Nephron progenitor cell (in vitro differentiated cells): ENCODE measurements at places on chromosomes 16 and 17.

GRCh38 chr16:22213236-22213635 lies 7.2 kb downstream of the EEF2K start:
- no peak for DNase-seq

- DNase-seq, result no peak
These were observed 37.8 kb downstream of the SEC14L1 start for GRCh38 chr17:77178563-77178962.

- no peak for DNase-seq
These were observed 40.5 kb downstream of the DNAH9 start for GRCh38 chr17:11638700-11639265.

GRCh38 chr16:89536371-89536770 lies 24.1 kb upstream of the RPL13 start:
- DNase-seq, result no peak

- DNase-seq, result no peak
These were observed 14.2 kb downstream of the C16orf82 start for GRCh38 chr16:27080895-27081294.

DNA sequence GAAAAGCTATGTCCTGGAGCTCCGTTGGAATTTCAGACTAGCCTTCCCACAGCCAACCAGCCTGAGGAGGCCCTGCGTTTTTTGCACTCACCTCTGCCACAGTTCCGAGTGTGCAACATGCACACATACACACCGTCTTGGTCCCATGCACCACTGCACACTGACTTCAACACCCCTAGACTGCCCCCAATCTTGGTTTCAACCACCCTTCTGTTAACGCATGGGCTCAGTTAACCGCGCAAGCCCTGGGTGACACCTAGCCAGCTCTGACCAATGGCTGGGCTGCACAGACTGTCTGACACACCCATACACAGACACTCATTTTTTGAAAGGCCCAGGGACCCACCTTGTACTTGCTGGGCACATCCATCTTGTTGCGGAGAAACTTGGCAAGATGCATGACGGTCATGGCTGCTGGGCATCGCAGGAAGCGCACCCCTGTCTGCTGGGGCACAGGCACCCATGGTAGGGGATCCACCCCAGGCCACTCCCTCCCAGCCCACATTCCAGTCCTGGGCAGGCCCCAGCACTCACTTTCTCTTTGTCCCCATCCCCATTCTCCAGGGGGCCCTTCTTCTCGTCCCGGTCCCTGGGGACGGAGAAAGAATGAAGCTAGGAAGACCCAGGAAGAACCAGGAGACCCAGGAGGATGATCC lies 8.0 kb downstream of the CISD3 start:
- DNase-seq, result no peak

- no peak for DNase-seq
These were observed 114.7 kb downstream of the IRX3 start for GRCh38 chr16:54171626-54172537.

DNA sequence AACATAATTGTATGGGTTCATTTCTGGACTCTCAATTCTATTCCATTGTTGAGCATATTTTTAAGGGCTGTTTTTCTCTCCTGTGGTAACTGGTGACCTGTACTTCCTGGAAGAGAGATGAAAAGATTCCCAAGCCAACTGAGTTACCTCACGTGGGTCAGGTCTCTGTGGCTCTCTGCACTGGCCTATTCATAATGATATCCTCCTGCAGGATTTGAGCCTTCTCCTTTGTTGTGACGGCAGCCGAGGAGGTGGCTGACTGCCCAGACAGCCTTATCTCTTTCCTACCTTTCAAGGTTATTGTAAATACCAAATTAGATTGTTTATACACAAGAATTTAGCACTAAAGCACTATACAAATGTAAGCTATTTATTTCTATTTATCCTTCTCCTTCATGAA lies 2.7 kb upstream of the ACE start:
- DNase-seq, result no peak

- peak; percentile 100 for DNase-seq
These were observed 3.9 kb downstream of the SEPTIN1 start for GRCh38 chr16:30378236-30379157.

DNA sequence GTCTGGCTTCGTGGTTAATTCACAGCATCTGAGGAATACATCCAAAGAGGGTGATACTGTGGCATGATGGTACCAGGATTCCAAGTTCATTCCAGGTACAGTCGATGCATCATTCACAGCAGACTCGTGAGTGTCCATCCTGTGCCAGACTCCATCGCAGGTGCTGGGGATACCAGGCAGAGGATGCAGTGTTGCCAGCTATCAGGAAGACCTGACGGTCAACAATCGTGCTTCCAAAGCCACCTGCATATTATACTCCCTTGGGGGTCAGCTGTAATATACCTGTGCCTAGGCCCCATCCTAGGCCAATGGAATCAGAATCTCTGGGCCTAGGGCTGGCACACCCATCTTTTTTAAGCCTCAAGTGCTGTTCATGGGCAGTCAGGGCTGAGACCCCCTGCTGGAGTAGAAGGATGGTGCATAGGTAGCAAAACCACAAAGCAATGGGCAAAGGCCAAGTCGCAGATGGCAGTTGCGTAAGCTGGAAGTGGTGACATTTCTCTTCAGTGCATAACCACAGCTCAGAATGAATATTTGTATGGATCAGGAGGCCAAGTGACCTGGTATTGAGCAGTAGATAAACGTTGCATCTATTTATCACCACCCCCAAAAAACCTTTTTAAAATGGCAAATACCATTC lies 42.9 kb upstream of the C16orf78 start:
- no peak for DNase-seq

GRCh38 chr16:27522173-27522707 lies 27.5 kb downstream of the GTF3C1 start:
- DNase-seq, result no peak

DNA sequence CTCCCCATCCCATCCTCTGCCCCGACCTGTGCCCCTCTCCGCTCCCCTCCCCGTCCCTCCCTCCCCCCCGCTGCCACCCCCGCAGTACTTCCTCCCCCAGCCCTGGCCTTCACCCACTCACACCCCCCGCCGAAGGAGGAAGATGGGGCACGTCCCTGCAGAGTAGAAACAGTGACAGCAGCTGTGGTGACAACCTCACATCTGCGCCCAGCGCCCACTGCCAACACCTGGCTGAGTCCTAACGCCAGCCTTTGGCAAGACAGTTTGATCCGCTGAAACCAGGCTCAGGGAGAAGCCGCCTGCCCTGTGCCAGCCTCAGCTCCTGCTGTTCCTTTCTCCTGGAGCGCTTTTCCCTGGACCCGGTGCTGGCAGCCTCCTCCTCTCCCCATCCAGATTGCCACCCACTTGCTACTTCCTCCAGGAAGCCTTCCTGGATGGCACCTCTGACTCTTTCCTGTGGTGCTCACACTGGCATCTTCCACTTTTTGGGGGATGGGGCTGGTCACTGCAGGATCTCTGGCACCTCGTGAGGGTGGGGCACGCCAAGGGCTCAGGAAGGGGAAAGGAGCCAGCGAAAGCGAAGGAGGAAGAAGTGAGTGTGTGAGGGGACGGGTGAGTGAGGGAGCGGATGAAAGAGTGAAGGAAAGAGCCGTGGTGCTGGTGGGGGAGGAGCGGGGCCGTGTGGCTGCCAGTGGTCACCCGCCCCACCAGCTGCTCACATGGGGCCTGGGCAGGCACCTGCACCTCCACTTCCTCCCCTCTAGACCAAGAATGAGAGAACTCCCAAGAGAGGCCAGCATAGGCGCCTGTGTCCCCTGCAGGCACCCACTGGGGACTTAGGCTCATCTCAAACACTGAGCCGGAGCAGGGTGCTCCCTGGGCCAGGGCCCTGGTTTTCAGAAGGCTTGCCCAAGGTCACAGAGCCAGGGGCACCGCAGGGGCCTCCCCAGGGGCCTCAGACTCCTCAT lies 27.0 kb downstream of the ZFPM1 start:
- DNase-seq, result no peak

DNA sequence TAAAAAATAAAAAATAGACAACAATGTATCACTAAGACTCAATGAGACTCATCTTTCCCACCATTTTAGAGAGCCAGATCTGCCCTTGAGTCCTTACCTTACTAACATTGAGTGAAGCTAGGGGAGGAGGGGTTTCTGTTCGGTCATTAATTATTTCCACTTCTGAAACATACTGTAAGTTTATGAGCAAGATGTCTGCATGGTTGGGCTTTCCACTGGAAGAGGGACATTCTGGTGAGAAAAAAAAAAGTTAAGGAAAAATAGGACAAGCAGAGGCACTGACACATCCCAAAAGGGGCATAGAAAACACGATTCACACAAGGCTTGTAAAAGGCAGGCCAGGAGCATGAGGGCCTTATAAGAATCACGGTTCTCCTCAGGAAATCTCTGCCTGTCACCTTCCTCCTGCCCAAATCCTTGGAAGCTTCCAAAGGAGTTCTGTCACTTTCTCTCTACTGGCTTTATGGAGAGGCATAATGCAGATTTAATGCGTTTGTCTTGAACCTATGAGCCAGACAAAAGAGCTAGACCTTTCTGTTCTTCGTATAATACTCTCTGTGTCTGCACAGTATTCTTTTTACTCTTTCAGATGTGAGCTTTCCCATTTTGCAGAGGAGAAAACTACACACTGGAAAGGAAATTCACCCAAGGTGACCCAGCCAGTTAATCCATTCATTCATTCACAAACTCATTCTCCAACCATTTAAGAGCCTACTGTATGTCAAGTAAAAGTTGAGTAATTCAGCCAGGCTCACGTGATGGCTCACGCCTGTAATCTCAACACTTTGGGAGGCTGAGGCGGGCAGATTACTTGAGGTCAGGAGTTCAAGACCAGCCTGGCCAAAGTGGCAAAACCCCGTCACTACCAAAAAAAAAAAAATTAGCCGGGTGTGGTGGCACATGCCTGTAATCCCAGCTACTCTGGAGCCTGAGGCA lies 2.5 kb downstream of the LSM12 start:
- DNase-seq, result no peak

- no peak for DNase-seq
These were observed 3.0 kb downstream of the C16orf54 start for GRCh38 chr16:29742683-29743275.

DNA sequence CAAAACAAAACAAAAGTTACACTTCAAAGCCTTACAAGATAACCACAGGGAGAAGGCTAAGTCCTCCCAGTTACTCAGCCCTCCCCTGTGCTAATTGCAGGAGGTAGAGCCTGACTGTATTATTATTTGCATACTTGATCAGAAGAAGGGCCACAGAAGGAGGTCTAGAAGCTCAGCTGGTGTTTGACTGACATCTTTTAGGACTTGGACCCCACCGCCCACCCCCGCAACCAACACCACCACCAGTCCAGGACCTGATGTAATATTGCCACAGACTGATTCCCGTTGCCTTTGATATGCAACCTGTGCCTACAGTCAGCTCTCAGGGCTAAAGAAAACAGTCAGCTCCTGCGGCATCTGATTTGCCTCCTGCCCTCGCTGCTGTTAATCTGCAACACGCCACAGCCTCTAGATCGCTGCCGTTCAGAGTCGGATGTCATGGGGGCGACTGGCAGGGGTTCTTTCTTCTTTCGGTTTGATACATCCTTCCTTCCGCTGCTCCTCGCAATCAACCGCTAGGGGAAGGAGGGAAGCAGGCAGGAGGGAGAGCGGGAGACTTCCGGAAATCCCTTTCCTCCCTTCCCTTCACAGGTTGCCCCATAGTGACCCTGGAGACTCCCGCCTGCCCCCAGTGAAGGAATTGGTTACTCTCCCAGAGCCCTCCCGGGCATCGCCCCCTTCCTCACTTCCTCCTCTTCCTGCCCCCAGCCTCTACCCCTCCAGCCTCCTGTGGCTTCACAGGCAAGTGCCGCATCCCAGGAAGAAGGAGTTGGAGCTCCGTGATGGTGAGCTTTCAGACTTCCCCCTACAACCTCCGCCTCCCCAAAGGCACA lies 90.5 kb upstream of the SOX9 start:
- DNase-seq, result peak; percentile 56

- peak; percentile 69 for DNase-seq
These were observed 2.6 kb downstream of the BAIAP3 start for GRCh38 chr16:1335996-1336395.

DNA sequence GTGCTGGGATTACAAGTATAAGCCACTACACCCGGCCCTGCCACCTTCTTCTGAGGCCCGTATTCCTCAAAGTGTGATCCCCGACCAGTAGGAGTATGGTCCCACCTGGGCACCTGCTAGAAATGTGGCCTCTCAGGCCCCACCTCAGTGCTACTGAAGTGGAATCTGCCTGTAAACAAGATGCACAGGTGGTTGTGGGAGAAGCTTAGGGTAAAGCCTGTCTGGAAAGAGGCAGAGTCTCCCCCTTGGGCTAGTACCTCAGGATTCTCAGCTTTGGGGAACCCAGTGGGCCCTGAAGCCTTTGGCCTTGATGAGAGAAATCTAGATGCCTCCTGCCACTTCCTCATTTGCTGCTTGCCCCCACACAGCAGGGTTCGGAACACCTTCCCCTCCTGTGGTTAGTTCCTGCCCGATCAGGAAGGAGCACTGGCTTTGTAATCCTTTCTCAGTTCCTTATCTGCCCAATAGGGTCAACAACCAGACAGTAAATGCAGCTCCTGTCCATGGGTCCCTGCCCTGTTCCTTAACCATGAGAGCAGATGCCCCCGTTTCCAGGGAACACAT lies 25.2 kb downstream of the TK2 start:
- DNase-seq, result no peak

DNA sequence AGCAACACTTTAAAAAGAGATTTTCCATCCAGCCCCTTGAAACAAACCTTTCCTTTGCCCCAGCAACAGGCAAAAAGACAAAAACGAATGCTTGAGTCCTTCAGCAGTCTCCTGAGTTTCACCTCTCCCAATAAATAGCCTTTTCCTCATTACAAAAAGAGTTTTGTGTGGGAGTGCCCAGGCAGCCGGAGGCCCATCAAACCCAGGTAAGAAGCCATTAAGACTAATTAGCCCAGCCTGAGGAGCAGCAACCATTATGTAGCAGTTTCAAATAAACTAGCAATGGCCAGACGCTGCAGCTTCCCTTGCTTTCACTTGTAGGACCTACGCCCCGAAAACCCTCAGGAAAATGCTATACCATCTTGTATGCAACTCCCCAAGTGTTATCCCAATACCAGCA lies 15.6 kb downstream of the GAS7 start:
- DNase-seq, result no peak

DNA sequence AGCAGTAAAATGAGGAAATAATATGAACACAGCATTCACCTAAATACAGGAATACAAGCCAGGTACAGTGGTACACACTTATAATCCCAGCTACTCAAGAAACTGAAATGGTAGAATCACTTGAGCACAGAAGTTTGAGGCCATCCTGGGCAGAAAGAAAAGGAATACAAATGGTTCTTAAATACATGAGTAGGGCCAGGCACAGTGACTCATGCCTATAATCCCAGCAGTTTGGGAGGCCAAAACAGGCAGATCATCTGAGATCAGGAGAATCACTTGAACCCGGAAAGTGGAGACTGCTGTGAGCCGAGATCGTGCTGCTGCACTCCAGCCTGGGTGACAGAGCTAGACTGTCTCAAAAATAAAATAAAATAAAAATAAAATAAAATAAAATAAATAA lies 23.0 kb upstream of the SMG8 start:
- no peak for DNase-seq

DNA sequence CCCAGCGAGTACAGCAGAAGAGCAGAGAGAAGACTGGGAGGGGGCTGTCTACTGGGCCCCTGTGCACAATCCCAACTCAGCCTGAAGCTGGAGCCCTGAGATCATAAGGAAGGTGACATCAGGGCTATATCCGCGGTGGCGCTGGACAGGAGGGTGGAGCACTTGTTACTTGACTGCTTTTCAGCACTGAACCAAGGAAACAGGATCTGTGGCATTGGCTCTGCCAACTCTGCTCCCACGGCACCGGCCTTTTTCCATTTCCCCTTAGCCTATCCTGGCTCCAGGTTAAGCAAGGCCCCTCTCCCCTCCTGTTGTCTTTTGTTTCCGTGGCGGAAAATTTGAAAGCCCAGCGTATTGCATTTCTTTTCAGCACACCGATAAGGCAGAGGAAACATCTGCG lies 125.0 kb upstream of the IRX3 start:
- DNase-seq, result no peak

- DNase-seq, result no peak
These were observed 9.0 kb downstream of the CUEDC1 start for GRCh38 chr17:57945996-57946797.
